ENCODE measurements at places on chromosomes 3 and 15.

GRCh38 chr3:31505371-31506048 lies 27.2 kb upstream of the STT3B start:
- DNase-seq = no peak

DNA sequence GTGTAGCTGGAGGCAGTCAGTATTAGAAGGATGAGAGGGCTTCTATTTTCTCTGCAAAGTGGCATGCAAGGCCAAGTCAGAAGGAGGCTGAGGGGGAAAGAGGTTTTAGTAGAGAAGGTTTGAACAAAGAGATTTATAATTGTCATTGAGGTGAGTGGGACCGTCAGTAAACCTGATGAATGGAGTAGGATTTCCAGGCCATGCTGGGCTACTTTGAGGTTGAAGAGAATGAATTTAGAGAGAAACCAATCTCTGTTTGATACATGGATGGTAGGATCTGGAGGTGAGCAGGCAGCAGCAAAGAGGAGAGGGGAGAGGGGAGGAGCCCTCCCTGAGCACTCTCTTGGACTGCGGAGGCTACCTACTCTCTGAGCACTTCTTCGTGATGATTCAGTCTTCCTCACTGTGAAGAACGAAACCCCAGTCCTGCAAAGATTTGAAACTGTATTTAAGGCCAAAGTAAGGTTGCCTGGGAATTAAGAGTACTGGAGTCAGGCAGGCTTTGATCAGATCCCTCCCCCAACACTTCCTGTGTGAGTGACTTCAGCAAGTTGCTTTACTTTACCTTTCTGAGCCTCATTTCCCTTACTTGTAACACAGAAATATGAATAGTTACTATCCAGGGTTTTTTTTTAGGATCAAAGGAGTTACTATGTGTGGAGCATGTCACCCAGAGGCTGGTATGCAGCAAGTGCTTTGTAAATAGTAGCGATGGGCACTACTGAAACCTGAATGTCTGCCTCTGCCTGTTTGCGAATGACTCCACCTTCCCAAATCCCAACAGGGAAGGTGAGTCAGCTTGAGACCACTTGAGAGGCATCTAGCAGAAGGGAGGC lies 75.8 kb downstream of the RPL39L start:
- DNase-seq = peak; percentile 69

DNA sequence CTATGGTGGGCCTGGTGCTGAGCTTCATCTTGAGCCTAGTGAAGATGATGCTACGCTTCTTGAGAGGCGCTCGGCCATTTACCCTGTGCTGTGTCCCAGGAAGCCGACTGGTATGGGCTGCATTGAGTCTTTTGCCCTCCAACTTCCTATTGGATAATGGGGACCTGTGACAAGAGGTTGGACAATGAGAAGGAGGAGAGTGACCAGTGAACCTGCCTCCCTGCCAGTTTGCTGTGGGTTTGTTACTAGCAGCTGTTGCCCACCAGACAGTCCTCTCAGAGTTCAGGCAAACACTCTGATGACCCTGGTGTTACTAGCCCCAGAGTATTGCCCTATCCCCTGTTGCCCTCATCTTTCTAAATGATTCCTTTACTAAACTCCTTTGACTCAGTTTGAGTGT lies 99.6 kb upstream of the PFN2 start:
- no peak for DNase-seq

- DNase-seq = peak; percentile 90
Measured at GRCh38 chr3:143067201-143067600, 52.4 kb upstream of the CHST2 start.

DNA sequence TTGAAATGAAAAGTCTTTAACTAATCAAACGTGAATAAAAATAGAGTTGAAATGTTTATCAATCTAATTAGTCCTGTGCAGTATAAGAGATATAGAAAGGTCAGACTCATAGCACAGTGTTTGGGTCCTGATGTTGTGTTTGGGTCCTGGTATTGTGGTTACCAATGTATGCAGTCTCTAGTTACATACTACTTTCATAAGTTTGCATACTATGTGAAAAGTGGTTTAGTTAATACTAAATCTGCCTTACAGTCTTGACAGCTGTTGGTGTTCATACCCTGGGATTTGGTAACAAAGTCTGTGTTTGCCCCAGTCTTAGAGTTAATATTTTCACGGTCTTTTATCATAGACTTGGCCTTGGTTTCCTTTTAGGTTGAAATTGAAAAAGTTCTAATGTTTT lies 41.7 kb downstream of the KIF15 start:
- DNase-seq = no peak

GRCh38 chr3:157865352-157866000 lies 240.7 kb downstream of the SHOX2 start:
- DNase-seq = no peak

- no peak for DNase-seq
Measured at GRCh38 chr3:74080056-74080461, 455.3 kb upstream of the PDZRN3 start.

DNA sequence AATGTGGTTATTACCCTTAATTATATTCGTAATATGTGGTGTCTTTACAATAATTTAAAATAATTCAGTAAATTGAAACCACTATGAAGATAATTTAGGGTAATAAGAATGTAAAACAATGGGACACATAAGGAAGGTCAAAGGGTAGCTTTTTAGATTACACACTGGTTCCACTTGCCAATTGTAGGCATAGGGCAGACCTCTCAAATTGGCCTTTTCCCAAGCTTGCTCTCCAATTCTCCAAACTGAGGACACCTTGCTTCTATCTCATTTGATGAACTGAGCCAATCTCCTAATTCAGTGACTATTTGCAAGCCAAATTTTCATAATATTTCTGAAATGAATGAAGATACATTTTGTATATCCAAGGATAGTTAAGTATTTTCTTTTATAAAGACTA lies 151.4 kb downstream of the ARPP21 start:
- no peak for DNase-seq

GRCh38 chr3:168579010-168579409 lies 483.3 kb upstream of the GOLIM4 start:
- DNase-seq = no peak

DNA sequence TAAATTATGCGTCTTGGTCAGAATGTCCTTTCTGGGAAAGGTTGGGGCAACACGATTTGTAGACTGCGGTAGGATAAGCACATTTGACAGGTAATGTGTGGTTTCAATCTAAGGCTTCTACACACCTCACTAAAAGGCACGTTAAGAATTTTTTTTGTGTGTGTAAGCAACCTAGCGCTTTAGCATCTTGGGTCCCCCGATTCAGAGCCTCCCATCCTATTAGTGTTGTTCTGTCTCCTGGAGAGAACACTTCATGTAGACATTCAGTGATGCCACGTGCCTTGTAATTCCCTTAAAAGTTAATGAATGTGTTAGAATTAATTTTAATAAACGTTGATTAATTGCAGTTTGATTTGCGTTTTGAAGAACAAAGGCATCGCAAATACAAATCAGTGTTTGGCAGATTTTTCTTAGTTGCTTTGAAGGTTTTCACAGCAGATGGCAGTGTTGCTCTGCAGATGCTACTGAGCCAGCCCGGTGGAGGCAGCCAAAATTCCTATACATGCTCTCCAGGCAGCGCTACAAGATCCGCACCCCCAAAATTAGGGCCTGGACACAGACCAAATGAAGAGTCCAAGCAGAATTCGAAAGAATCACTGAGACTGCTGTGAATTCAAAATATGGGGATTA lies 63.5 kb downstream of the OTOL1 start:
- DNase-seq = peak; percentile 53

DNA sequence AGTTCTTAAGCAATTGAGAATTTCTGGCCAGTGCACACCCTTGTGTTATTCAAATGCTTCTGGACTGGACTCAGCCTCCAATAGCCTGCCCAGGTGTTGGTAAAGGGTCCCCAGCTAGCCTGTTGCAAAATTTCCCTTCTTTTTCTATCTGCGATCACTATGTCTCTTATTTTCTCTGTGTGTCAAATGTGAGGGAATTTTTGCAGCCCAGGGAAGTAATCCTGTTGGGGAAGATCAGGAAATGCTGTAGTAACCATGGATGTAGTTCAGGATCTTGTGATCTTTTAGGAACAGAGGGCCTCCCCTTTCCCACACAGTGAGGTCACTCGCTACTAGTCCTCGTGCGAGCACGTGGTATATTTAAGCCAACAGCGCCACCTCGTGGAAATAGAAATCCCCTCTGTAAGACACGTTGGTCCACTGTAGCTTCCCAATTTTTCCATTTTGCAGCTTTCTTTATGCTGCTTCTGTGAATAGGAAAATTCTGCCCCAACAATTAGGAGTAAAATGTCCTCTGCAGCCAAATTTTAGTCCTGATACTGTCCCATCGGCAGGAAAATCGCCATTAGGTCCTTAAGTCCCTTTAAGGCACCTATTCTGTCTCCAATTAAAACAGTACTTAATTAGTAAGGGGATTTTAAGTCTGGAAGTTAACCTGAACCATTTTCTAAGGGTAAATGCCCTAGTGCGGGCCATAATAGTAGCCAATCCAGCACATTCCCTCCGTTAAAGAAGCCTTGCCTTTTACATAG lies 4.0 kb upstream of the SMCO1 start:
- DNase-seq = peak; percentile 75

- DNase-seq = no peak
Measured at GRCh38 chr3:117531078-117531767, 821.6 kb downstream of the TUSC7 start.

Measured in amniotic epithelial cell (primary cell).